Kidney tubule cell (primary cell): ENCODE measurements at places on chromosomes 4 and X.
A peak's percentile ranks its signal among the peaks of the same experiment; 100 is the strongest.

- peak; percentile 53 for DNase-seq
Observed at GRCh38 chr4:8199594-8200301, 658 bp downstream of the SH3TC1 start.

DNA sequence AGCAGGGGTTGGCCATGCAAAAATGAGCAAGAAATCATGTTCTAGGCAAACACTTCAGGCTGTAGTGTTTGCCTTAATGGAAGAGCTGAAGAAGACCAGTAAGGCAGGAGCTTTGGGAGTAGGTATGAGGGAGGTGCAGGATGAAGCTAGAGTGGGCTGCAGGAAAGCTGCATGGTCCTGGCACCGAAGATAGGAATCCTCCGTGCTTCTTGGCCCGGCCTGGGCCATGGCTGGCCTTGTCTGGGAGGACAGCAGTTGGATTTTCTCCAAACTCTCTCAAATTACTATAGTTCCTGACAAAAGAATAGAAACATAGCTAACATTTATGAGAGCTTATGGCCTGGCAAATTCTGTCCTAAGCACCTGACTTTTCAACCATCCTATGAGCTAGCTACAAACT lies 116.5 kb downstream of the UCHL1 start:
- no peak for DNase-seq

DNA sequence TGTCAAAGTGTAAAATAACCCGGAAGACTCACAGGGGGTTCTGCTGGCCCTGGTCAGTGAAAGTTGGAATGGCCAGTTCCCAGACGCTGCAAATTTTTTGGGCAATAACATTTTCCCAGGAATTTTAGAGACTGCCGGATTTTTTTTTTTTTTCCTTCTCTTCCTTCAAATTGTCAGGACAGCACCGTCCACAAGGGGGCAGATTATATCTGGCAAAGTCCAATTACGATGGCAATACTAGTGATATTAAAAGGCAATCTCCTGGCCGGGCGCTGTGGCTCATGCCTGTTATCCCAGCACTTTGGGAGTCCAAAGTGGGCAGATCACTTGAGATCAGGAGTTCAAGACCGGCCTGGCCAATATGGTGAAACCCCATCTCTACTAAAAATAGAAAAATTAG lies 20.5 kb downstream of the SLC25A5 start:
- peak; percentile 52 for DNase-seq

- no peak for DNase-seq
Observed at GRCh38 chr4:150582146-150582872, at the start of gene MAB21L2. MAB21L2 (plus strand) TSS chr4:150582151; CDS start chr4:150583030, 879 bp downstream.

DNA sequence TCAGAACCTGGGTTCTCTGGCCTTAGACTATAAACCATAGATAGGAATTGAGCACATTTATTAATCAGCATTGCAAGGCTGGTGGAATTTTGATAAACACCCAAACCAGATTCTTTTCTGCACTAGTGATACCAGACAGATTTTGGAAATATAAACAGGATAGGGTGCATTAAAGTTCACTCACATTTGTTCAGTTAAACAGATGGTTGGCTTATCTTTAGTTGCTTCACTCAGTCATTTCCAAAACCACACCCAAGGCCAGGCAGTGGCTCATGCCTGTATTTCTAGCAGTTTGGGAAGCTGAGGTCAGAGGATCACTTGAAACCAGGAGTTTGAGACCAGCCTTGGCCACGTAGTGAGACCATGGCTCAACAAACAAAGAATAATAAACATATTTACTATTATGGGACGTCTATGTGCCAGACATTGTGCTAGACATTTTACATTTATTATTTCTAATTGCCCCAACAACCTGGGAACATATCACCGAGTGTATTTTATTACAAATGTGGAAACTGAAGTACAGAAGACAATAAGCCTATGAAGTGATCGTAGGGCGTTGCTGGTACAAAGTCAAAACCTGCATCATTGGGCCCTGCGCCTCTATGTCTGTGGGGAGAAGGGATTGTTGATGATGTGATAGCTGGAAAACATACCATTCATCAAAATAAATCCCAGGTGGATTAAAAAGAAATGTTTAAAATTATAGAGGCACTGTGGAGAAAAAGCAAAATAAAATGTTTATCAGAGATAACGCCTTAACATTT lies 15.0 kb downstream of the ADD1 start:
- no peak for DNase-seq

DNA sequence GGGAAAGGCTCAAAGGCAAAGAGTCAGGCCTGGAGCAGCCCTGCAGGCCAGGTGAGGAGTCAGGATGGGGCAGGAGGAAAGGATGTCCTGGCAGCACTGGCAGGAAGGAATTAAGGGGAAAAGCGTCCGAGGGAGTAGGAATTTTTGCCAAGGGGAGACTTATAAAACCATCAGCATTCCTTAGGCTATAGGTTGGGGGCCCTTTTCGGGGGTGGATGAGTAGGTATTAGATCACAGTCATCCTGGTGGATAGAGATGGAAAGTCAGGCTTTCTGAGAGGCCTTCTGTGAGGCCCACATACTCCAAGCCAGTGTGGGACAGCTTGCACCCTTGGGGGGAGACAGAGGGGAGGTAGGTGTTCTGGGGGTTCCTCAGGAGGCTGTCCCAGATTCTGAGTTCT lies 12.3 kb downstream of the STARD8 start:
- DNase-seq: no peak

DNA sequence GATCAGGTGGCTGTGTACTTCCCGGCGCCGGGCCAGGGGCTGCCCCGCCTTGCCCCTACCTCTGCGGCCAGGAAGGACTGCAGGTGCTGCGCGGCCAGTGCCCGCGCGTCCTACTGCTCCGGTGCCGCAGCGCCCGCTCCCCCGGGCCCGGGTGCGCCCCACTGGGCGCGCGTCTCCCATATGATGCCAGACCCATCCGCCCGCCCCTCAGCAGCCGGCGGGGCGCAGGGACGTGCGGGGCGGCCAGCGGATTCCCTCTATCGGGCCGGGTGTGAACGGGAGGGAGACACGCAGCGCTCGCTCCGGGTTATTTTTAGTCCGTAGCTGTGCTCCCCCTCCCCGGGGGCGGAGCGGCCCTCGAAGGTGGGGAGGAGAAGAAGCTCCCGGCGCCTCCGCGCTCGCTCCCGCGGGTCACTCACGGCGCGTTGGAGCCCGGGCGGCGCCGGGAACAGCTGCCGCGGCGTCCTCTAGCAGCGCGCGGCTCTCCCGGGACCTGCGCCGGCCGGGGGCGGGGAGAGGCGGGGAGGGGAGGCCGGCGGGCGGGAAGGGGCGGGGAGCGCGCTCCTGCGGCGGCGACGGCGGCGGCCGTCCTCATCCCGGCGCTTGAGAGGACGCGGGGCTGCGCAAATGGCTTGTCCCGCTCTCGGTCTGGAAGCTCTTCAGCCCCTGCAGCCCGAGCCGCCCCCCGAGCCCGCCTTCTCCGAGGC lies 103.6 kb downstream of the UCHL1 start:
- DNase-seq: peak; percentile 76
